ENCODE measurements at places on chromosomes 3 and 15.

DNA sequence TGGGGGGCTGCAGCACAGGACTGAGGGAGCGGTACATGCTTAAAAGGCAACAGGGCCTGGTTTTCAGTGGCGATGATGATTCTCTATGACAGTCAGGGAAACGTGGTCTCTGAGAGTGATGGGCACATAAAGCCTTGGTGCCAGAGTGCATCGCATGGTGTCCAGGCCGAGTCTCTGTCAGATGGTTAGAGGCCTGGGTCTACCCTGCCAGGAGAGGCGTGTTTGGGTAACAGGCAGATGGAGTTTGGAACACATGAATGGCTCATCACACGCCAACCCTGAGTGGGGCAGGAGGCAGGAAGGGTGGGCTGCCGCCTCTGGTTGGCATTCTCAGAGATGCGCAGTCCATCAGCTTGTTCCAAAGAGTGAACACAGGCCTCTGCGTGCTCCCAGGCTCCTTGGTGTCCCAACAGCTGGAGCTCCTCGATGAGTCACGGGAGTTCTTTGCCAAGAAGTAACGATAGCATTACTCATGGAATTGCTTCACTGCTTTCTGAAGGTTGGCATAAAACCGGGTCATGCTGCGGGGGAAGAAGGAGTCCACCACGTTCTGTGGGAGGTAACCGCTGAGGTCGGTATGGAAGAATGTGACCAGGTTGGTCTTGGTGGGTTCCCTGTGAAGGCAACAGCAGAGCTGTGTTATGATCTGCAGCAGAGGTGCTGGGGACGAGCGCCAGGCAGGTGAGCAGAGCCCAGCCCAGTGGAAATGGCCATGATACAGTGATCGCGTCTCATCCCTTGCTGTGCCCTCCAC, 11.0 kb downstream of the STARD5 start:
- DNase-seq = no peak

DNA sequence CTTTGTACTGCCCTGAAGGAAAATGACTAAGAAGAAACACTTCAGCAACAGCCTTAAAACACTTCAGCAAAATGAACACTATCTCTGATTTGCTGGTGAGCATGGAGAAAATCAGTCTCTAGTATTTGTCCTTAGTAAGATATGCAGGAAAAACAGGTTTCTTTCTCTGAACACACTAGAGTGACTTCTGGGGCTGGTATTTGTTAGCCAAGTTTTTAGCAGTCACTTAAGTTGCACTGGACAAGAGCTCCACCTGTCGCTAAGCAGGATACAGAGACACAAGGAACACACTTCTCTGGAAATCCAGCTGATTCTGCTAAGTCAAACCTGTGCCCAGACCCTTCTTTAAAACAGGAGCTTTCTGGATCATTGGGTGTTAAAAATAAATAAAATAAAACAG, 65.3 kb downstream of the CHAC1 start:
- DNase-seq = no peak

GRCh38 chr3:192727032-192727847, at the start of gene FGF12:
TSS of gene FGF12 (minus strand) at chr3:192727541.
- no peak for DNase-seq

DNA sequence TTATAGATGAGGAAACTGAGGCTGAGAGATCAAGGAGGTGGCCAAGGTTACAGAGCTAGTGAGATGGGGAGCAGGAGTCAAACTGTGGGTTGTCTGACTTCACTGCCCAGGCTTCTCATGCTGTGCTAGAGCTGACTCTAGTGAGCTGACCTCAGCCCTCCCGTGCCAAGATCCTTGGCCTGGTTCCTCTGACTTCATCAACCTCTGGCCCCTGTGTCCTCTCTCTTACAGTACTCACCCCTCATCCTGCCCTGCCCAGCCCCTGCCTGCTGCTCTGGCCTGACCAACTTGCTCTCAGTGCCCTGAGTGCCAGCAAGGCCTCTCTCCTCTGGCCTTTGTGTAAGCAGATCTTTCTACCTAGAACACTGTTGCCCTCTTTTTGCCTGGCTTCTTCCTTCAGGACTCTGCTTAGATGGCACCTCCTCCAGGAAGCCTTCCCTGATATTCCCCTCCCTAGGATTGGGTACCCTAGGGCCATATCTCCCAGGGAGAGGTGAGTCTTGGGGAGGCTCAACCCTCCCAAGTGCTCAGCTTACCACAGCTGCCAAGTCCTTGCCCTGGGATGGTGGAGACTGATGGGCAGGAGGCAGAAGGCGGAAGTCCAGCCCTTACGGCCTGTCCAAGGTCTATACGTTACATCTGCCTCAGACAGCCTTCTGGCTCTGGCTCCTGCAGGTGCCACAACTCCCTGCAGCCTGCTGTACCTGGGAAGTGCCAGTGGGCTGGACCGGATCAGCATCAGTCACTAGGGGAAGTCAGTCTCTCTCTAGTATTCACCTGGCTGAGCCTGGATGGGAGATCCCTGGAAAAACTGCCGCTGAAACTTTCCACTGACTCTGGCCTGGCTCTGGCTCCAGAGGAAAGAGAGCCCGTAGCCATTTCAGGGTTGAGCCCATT, 36.3 kb upstream of the FAM107A start:
- DNase-seq = no peak

DNA sequence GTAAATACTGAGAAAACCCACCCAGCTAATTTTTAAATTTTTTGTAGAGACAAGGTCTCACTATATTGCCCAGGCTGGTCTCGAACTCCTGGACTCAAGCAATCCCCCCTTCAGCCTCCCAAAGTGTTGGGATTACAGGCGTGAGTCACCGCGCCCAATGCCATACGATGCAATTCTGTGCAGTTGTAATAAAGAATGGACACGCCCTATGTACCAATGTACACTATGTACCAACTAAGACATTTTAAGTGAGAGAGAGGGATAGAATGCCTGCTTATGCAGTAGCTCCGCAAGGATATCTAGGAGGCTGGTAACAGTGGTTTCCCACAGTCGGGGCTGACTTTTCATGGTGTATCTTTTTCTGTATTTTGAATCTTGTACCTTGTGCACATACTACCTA, 14.6 kb downstream of the ZNF710 start:
- DNase-seq = no peak

DNA sequence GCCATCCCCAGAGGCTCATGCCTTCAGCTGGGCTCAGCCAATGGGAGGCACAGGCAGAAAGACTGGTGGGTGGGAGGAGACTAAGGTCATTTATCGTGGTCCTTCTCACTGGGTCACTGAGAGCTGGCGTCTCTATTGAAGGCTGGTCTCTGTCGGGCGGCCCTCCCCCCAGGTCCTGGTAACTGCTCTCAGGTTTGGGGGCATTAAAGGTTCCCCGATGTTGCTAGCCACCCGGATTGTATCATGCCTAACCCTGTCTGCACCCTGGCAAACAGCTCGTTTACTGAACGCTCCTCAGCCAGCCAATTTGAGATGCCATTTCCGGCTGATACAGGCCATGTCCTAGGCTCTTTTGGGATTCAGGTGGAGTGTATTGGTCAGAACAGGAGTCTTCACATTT, 10.5 kb downstream of the SELENOS start:
- DNase-seq = no peak

- DNase-seq = no peak
These were observed 243.0 kb downstream of the CD47 start for GRCh38 chr3:107847791-107848190.

DNA sequence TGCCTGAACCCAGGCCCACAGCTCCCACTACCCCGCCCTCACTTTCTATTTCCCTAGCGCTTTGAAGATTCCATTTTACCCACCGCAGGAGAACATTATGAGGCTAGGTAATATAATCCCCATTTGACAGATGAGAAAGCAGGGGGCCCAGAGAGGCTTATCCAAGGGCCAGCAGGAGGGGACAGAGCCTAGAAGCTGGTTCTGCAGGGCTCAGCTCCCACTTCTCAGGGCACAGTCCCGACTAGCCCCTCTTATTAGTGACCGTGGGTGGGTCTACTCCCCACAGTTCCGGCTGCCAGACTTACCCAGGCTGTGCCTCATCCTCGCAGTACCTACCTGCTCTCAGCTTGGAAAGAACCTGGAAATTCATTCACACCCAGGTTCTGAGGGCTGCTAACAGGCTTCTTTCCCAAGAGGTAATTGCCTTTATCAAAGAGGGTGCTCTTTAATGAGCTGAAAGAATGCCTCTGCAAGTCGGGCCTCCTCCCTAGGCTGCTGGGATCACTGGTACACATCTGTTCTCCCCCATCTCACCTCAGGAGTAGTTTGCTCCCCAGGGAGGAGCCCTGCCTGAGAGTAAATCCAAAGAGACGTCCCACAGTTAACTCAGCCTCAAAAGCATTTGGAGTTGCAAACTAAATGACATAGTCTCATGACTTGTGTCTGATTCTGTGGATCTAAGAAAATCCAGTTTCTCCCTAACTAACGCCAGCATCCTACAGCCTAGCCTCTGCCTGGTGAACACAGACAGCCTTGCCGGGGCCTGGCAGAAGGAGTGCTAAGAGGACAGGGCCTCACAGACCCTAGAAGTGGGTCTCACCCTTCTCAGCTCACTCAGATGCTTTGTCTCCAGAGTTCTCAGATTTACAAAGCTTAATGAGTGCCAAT, 125.0 kb downstream of the CHSY1 start:
- no peak for DNase-seq

DNA sequence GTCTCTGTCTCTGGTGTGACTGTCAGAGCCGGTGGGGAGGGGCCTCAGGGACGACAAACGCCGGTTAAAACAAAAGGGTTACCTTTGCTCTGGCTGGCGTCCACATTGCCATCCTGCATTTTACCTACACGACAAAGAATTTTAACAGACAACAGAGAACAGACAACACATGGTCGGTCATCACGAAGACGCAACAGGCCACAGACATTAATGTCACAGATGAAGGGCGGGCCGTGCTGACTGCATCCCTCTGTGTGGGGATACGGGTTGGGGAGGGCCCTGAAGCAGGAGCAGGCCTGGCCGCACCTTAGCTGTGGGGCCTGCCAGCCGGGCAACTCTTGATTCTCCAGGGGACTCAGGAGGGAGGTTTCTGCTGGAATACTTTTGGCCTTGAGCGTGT, 58.2 kb upstream of the SEC13 start:
- DNase-seq = no peak

DNA sequence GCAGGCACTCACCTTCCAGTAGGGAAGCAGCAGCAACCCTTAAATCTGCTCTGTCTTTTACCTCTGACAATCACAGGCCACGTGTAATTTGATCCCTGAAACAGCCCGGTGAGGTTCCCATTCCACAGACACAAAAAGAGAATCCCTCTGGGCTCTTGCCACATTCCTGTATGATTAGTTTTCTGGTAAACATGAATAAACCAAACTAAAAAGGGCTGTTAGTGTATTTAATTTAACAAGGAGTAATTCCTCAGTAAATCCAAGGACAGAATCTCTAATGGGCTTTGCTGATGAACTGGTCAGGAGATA, 186.9 kb downstream of the FAM43A start:
- no peak for DNase-seq

GRCh38 chr3:139689122-139689521, 11.3 kb upstream of the NMNAT3 start:
- DNase-seq = no peak

DNA sequence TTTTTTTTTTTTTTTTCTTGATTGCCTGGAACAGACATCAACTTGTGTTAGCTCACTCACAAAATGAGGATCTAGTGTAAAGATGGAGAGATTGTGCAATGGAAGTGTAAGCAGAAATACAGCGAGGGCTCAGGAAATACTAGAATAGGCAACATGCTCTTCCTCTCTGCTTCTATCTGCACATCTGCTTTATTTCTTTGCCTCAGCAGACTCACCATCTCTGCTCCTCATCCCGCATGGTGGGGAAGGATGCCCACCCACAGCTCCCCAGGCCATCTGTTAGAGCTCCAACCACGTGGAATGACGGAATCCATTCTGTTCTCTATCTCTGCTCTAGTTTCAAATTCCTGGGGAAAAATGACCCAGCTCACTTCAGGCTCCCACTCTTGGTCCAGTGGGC, 128.0 kb upstream of the ADAMTS9 start:
- no peak for DNase-seq

DNA sequence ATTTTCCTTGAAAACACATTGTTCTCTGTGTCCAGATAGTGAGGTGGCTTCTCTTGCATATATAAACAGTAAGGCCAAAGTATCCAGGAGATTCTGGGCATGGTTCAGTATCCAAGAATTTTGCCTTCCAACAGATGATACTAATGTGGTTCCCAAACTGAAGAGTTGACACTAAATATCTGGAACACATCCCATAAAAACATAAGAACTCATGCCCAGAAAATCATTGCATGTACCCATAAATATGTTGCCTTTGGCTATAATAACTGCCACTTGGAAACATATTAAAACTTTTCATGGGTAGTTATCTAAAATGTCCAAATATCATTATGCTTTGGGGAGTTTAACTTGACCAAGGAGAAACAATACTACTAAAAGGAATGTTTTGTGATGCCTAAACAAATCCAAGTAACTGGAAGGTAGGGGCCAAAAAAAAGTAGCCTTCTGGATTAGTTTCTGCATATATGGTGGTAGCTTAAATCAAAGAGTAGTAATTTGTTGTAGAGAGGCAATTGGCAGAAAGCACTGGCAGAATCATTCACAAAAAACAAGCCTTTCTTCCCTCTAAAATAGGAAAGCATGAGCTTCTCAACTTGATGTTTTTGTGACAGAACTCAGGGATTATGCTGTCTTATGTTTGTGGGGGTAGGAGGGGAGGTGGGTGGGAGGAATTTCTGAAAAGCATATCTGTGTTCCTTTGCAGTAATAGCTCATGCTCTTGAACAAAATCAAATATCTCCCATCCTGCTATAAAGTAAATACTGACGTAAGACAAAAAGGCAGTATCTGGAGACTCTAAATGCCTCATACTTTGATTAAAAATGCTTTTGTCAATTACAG, 753.9 kb downstream of the TUSC7 start:
- DNase-seq = no peak
